Femur (tissue), 1 donor: ENCODE measurements at places on chromosomes 5 and 9.
A peak's percentile ranks its signal among the peaks of the same experiment; 100 is the strongest.

- no peak for DNase-seq
Observed at GRCh38 chr5:177508837-177509236, 789 bp downstream of the DOK3 start.

DNA sequence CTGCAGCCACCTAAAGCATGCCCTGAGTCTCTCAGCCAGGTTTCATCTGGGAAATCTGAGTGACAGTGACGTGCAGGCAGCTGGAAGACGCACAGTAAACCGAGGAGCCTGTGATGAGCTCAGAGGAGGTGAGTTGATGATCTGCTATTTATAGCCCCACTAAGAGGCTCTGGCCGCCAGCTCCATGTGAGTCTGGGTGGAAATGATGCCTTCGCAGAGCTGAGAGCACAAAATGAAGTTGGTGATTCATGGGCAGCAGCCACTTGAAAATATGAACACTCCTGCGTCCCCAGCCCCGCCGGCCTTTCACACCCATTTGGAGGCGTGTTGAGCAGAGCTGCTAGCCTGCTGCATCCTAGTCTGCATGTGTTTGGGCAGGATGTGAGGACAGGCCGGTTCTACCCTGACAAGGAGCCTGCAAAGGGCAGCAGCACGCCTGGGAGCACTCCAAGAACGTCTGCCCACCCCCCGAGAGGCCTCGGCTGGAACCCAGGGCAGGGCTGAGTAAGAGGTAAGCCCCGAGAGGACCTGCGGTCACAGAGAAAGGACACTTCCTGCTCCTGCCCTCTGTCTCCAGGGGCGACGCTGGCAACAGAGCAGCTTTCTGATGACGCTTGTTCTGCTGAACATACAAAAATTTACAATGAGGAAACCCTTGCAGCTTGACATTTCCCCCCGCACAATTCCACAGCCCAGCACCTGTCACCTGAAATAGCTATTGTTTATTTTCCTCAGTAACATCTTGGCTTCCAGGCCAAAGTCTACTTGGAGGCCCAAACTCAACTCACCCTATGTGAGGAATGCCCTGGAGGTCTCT is 25.1 kb upstream of the CDKN2AIPNL start:
- peak; percentile 73 for DNase-seq

DNA sequence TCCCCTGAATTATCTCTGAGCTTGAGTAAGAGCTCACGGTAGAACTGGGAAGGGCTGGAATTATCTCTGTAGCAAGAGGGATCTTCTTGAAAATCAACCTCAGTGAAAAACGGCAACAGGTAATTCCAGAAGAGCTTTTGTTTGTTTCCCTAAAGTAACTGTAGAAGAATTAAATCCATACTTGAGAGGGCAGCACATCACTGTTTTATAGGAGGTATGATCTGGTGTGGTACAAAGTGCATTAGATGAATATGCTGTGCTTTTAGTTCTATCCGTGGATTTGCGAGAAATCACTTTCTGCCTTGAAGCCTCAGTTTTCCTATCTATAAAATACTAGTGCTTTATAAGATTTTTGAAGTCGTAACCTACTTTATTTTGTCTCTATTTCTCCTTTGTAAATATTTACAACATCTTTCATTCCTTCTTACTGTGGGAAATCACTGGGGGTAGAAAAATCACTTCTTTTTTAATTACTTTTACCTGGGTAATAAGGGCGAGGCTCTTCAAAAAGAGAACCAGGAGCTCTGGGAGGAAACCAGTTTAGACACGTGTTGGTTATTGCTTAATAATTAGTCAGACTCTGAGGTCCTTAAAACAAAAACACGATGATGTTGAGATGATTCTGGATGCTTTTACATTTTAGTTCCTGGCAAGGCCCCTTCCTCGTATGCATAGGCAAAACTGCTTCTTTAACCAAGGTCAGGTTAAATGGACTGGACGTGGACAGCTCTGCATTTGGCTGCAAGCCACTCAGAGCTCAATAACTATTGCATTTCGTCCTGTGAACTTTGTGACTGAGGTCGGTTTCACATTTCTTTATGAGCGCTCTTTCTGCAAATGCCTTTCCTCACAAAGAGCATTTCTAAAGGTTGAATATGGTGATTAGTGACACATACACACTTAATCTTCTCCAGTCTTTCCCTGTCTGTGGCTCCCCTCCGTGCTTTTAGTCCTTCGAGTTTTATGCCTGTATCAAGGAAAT is 376.1 kb downstream of the BRINP1 start:
- no peak for DNase-seq

DNA sequence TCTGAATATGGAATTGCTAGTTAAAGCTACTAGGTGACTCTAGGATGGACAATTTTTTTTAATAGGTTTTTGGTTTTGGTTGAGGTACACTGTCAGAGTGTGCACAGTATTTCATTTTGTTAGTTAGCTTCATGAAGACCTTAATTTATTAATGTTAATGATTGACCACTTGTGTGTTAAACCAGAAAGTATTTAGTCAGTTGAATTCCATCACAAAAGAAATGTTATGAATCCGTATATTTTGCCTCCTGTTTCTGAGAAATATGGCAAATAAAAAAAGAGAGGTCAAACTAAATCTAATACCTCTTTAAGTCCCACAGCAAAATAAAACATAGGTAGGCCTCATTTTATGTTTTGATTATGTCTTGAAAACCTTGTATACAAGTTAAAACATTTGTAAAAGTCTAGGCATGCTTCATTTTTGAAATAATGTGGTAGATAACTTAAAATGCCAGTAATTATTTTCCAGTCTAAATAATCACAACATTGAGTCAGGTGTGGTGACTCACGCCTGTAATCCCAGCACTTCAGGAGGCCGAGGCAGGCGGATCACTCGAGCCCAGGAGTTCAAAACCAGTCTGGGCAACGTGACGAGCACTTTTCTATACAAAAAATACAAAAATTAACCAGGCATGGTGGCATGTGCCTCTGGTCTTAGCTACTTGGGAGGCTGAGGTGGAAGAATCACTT is 50.8 kb downstream of the ITGA1 start:
- no peak for DNase-seq

DNA sequence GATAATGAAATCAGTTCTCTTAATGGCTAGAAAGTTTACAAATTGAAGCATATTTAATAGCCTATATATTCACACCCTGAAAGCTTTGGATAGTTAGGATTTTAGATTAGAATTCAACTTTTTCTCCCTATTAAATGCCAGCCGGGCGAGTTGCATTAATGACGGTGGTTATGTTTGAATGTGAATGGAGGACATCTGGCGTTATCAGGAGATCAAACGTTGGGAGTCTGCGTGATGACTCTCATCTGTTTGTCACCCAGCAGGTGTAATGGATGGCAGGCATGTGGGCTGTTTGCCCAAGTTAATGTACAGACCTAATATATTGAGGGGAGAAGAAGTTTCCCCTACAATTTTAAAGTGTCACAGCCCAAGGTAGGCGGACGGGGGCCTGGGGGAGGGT is 1227.7 kb upstream of the WWC1 start:
- DNase-seq, result no peak

DNA sequence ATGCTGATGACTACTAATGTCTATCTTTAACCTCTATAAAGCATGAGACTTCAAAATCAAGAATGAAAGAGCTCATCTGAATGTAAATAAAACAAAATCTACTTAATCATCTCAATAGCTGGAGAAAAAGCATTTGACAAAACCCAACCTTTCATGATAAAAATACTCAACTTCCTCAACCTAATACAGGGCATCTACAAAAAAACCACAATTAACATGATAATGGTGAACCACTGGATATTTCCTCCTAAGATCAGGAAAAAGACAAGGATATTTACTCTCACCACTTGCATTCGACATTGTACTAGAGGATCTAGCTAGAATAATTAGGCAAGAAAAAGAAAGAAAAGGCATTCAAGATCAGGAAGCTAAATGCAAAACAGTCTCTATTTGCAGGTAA is 49.3 kb downstream of the FAM169A start:
- no peak for DNase-seq

DNA sequence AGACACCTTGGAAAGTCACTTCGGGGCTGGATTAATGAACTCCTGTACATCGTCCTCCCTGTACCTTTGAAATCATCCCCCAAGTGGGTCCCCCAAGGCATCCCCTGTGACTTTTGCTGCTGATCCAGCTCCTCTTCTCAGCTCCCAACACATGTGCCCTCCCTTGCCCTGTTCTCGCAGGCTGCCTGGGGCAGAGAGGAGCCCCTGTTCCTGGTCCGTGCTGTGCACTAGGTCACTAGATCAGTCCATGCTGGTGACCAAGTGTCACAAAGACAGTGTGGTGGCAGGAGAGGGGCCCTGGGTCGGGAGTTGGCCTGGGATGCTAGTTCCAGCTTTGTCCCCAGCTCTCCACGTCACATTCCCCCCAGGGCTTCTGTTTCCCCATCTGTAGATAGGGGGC is 79.3 kb upstream of the BARHL1 start:
- no peak for DNase-seq

DNA sequence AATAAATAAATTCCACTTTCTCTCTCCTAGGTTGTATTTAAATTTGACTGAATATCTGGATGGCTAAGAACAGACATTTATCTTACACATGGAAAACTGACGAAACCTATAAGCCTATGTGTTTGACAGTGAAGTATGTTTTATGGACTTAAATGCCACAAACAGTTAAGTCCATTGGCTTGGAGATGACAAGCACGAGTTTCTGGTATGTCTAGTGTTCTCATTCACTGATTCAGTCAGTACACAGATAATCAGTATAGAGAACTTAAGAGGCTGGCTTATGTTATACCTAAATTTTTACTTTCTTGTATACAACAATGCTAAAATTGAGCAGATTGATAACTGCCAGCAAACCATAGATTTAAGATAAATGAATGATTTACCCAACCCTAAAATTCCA is 38.9 kb downstream of the SNAPC3 start:
- DNase-seq, result no peak

GRCh38 chr9:135105938-135106491 is 18.5 kb downstream of the OLFM1 start:
- DNase-seq, result no peak

GRCh38 chr5:147310059-147310704 is 75.4 kb downstream of the STK32A start:
- DNase-seq, result peak; percentile 26

GRCh38 chr9:36123515-36123914 is 13.0 kb upstream of the GLIPR2 start:
- DNase-seq, result no peak

- no peak for DNase-seq
Observed at GRCh38 chr5:109825450-109825849, 135.7 kb downstream of the MAN2A1 start.

- no peak for DNase-seq
Observed at GRCh38 chr9:18261181-18261580, 212.8 kb upstream of the ADAMTSL1 start.

DNA sequence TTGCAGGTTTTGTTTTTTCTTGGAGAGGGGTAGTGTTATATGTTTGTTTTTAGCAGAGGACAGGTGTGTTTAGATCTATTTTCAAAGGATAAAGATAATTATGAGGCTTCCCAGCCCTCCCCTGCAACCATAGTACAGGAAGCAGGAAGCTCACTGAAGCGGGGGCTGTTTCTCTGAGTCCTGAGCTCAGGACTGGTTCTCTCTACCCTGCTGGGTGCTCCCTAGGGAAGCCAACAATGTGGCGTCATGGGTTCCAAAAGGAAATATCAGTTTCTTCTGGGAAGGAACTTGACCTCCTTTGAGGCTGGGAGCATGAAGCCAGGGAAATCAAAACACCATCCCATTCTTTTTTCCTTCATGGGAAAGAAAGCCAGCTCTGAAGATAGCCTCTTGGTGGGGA is 62.2 kb downstream of the RAD23B start:
- no peak for DNase-seq

GRCh38 chr9:117250610-117251215 is 164.1 kb downstream of the ASTN2 start:
- DNase-seq, result no peak

DNA sequence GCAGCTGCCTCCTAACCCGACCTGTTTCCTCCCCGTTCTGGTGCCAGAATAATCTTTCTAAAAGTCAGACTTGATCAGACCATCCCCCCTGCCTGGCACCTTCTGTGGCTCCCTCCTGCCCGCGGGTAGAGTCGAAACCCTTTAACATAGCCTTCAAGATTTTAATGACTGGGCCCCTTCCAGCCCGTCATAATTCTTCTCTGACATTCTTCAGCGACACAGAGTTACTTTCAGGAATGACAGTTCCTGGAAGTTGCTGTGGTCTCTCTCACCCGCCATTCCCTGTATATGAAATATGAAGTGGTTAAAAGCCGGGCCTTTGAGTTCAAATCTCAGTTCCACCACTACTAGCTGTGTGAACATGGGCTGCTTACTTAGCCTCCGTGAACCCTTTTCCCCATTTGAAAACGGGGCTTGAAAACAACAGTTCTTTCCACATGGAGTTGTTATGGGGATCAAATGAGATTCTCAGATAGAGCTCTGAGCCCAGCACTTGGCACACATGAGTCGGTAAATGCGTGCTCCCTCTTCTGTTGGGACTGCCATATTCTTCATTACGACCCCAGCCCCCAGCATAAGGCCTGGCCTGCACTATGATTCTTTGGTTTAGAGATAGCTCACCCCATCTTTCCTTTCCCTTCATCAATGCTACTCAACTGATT is 737 bp downstream of the NANS start:
- peak; percentile 67 for DNase-seq

GRCh38 chr9:137453643-137454081 is 5.5 kb downstream of the NSMF start:
- peak; percentile 81 for DNase-seq

DNA sequence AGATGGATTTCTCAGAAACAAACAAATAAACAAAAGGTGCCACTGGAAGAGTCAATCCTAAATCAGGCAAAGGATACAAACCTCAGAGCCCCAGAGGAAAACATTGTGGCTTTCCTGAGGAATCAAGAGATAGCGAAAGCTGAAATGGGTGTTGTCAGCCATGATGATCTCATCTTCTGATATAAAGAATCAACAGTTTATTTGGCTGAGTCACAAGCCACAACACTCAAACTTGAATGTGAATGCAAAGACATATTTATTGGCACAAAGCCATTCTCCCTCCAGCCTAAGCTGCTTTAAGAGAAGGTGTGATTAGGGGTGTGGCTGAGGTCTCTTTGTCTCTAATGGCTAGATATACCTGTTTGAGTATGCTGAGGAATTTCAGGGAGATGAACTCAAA is 73.3 kb upstream of the NREP start:
- no peak for DNase-seq

GRCh38 chr5:171475596-171475995 is 56.1 kb downstream of the FGF18 start:
- no peak for DNase-seq

DNA sequence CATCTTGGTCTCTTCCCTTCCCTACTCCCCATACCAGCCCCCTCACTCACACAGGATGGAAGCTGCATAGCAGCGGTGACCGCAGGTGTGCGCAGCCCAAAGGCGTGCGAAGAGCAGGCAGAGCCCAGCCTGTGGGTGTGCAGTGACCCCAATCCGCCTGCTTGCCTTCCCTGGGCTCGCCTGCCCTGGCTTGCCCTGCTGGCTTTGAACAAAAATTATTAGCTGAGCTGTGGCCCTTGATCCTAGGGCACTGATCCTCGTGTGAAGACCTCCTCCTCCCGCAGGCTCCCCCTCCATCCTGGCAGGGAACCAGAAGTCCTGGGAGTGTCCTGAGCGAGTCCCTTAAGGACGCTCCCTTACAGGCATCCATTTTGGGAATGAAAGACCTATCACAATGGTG is 31.9 kb downstream of the MORN5 start:
- no peak for DNase-seq
